T-helper 9 cell (primary cell): ENCODE measurements at places on chromosomes 5 and 9.

DNA sequence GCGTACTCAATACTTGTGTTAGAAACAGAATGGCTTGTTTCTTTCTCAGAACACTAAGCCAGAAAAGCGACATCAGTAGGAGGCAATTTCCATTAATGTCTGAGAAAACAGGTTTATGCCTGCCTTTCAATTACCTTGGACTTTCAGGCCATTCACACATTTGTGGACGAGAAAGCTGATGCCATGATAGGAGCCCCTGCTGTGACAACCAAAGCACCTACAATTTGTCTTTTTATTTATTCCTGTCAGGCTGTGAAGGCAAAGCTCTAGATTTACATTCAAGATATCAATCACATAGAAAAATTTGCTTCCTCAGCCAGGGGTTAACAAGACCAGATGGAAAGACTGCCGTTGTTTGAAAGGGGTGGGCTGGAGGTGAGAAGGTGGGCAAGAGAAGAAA, 76.2 kb downstream of the C7 start:
- no peak for DNase-seq

DNA sequence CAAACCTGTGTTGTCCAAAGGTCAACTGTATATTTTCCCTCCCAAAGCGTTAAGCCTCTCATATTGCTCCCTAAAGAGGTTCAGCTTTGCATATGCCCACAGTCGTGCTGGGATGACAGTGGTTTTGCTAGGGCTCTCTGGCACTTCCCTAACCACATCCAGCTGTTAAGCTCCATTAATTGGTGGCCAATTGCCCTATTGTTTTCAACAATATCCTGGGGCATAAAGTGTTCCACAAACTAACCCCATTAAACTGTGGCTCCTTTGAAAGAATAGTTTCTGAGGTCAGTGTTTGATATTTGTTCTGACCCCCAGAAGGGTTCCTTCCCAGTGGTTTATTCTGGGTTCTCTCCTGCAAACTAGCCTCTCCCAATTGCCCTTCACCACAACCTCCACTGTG, 194.5 kb downstream of the HSD17B3 start:
- DNase-seq = no peak

DNA sequence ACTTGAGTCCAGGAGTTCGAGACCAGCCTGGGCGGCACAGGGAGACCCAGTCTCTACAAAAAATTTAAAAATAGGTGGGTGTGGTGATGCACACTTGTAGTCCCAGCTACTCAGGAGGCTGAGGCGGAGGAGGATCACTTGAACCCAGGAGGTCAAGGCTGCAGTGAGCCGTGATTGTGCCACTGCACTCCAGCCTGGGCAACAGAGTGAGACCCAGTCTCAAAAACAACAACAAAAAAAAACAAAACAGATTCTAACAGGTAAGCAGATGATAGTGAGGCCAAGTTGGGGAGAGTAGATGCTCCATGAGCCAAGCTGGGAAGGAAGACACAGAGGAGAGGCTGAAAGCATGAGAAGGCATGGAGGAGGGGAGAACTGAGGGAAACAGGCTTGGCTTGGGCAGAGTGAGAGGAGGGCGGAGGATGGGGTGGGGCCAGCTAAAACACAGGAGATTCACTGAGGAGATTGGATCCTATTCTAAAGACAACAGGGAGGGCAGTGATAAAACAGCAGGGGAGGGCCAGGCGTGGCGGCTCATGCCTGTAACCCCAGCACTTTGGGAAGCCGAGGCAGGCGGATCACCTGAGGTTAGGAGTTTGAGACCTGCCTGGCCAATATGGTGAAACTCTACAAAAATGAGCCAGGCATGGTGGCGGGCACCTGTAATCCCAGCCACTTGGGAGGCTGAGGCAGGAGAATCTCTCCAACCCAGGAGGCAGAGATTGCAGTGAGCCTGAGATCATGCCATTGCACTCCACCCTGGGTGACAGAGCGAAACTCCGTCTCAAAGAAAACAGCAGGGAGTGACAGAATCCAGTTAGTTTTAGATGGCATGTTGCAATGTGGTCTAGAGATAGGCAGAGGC, 8.4 kb downstream of the RPS14 start:
- DNase-seq = no peak

- DNase-seq = no peak
Observed at GRCh38 chr5:119270121-119270565, 85.7 kb upstream of the TNFAIP8 start.

DNA sequence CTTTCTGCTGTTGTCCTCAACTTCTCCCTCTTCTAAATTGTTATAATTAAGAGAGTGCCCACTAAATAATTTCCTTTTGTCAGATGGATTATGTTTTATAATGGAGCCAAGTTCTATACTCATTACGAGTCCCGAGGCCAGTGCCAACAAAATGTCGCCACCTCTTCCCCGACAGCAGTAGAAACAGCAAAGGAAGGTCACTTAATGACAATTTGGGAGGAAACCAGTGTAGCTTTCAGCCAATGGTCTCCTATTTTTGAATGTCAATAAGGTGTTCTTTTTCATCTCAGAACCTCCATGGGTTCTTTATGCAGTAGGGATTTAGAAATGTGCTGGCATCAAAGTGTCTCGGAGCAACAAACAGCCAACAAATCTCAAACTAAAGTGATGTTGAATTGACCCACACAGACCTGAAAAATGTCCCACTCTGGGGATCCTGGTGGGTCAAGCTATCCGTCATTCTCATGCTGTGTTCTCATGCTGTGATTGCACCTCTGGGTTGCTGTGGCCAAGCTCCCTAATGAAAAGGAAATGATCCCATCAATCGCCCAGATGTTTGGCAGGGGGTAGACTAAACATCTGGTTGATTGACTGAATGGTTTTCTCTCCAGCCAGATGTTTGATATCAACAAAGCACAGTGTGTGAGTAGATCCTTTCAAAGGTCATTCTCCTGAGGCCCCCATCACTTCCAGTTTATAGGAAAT, 291.9 kb downstream of the DMAC1 start:
- DNase-seq = no peak

DNA sequence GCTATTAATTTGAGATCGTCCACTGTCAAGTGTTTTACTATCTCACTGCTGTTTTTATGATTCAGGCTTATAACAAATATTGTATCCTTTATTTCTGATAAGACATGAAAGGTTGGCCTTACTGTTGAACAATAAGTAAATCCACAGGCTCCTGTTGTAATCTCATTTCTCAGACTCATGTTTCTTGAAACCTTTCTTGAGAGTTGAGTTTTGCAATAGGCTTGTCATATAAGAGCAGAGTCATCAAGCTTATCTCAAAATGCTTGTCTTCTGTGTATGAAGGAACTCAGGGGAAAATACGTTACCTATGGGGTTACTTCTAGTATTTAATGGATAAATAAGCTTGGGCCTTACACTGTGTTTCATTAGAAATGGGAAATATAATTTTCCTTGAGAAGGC, 9.2 kb upstream of the TLX3 start:
- no peak for DNase-seq

DNA sequence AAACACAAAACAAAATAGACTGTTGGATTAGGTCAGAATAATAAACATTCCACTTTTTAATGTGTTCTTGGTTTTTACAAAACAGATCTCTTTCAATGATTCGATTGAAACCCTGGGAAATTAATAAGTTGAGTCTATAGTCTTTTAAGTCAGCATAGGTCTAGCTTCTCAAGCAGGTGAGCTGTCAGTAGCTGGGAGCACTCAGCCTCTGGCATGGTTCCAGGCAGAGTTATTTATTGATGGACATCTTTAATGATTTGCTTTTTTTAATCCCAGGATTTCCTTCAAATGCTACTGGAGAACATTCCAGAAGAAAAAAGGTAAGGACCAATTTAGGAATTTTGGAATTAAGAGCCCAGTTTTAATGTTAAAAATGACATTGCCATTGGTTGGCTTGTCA, 241.0 kb downstream of the AOPEP start:
- no peak for DNase-seq

DNA sequence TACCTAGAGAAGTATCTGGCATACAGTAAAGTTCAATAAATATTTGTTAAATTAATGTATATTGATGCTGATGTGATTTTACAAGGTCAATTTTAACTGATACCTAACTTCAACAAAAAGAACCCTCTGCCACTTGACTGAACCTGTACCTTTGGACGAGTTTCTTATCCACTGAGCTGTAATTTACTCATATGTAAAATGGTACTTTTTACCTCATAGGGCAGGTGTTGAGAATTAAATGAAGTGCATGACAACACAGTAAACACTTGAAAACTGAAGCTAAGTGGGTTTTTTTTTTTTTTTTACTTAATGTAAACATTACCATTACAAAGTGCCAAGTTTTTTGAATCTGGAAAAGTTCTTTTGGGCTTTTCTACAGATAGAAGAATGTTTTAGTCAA, 15.4 kb downstream of the NIPSNAP3B start:
- no peak for DNase-seq

DNA sequence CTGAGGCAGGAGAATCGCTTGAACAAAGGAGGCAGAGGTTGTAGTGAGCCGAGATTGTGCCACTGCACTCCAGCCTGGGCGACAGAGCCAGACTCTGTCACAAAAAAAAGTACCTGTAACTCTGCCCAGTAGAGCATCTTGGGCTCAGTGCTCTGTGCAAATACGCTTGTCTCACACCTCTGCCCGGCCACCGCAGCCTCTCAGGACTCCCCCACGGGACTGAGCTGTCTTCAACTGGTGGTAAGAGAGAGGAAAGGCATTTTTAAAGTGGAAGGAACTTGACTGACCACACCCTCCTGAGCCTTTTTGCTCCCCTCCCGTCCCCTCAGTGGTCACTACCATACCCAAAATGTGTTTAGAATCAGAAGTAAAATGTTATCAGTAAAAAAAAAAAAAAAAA, 174.3 kb upstream of the PIK3R1 start:
- DNase-seq = no peak

DNA sequence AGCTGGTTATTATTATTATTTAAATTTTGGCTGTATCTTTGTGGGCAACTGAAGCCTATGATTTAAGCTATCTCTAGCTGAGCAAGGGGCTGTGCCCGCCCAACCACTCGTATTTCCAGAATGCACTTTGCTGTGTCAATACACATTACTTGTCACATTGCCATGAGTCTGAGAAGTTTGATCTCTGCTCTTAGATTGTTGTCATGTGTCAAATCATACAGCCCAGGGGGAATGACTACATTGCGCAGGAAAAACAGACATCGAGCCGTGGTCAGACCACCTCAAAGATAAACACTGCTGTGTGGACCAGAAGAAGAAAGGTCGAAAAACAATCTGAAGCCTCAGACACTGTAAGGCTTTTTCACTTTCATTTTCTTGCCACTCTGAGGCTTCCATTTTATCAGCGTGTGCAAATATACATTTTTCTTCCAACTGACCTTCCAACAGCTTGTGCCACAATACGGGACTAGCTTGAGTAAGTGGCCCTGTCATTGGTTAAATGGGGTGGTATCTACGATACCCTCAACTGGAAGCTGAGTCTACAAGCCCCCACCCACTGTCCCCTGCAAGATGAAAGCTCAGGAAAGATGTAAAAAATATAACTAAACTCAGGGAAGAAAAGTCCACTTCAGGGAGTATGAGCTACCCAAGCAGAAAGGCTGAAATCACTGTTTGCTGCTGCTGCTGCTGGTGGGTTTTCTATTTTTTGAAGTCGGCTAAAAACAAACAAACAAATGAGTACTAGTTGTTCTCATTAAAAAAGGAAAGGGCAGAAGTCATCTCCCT, 603.0 kb downstream of the BNC2 start:
- DNase-seq = no peak

DNA sequence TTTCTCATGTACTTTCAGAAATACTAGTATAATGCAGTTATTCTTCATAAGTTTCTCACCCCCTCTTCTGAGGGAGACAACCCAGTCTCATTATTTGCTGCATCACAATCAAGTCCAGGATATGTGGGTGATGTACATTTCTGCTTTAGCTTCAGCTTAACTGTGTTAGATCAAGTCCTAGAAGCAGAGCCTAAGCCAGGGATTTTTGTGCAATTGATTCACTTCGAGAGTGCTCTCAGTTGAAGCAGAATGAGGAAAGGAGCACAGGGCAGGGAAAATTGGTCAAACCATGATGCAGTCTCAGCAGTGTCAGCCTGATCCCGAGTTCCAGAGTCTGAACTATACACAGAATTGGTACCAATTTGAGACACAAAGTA, 15.1 kb downstream of the HNRNPK start:
- no peak for DNase-seq

DNA sequence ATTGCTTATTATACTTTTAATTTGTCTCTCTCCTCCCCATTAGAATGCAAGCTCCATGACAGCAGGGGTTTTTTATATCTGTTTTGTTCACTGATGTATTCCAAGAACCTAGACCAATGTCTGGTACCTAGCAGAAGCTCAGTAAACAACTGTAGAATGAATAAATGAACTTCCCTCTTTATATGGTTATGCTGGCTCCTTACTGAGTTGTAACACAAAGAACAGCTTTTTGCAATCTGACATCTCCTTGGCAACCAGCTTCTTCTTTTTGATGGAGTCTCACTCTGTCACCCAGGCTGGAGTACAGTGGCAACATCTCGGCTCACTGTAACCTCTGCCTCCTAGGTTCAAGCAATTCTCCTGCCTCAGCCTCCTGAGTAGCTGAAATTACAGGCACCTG, 13.6 kb downstream of the TRMO start:
- no peak for DNase-seq

DNA sequence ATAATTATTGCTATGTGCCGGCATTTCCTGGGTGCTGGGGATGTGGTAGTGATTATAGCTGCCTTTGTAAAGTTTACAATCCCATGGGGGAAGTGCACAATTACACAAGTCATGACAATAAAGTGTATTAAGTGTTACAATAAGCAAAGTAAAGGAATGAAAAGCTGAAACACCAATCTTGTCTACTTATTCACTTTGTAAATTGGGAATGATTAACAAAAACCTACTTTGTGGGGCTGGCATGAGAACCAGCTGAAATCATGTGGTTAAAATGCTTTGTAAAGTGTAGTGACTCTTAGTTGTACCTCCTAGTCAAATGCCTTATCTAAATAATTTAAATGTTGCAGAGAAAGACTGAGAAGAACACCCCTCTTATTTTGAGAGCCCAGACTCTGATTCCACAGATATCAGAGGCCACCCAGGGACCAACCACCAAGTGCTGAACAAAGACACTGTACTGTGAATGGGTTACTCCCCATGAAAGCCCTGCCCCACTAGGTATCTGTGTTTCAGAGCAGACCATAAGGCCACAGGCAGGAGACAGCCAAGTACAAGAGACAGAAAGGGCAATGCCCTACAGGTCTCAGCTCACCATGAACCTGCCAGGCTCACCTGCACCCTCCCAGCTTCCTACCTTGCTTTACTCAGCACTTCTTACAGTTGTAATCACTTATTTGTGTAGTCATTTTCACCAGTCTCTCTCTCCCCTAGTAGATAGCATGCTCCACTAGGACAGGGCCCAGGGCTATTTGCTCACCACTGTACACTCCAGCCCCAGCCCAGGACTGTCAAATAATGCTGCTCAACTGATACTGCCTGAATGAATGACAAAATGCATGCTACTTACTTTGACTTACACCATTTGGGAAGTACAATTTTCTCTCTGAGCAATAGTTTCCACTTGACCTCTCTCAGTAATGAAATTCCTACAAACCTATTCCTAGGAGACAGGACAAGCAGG, 101.6 kb upstream of the APC start:
- DNase-seq = no peak
